ENCODE measurements at places on chromosomes 1 and 21.

DNA sequence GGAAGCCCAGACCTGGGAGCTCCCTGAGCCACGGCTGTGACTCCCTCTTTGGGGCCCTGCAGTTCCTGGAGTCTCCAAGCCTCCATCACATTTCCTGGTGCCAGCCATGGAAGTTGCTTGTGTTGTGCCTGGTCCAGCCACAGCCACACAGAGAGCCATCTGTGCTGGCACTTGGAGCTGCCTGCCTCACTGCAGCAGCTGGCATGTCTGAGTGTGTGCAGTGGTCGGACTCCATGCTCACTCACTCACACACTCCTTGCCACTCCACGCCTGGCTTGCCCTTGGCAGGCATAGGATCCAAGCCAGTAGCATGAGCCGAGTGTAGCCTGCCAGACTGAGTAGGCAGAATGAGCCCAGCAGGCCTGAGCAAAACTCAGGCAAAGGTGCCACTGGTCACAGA is 516.3 kb upstream of the BEND5 start:
- DNase-seq = no peak

GRCh38 chr1:67582625-67583461 is 102.2 kb upstream of the GADD45A start:
- DNase-seq = no peak

DNA sequence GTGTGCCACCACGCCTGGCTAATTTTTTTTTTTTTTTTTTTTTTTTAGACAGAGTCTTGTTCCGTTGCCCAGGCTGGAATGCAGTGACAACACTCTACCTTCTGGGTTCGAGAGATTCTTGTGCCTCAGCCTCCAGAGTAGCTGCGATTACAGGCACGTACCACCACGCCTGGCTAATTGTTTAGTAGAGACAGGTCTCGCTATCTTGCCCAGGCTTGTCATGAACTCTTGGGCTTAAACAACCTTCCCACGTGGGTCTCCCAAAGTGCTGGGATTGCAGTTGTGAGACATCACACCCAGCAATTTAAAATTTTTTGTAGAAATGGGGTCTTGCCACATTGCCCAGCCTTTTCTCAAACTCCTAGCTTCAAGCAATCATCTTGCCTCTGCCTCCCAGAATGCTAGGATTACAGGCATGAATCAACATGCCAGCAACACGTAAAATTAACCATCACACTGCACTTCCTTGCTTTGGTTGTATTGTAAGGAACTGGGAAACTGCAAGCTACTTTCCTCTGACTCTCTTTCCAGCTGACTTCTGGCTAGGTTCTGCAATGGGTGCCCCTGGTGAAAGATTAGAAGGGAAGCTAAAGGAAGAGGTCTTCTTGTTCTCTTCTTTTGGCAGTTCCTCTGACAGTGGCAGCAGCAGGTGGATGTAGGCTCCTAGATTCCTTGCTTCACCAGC is 13.9 kb upstream of the IL6R start:
- DNase-seq = no peak

DNA sequence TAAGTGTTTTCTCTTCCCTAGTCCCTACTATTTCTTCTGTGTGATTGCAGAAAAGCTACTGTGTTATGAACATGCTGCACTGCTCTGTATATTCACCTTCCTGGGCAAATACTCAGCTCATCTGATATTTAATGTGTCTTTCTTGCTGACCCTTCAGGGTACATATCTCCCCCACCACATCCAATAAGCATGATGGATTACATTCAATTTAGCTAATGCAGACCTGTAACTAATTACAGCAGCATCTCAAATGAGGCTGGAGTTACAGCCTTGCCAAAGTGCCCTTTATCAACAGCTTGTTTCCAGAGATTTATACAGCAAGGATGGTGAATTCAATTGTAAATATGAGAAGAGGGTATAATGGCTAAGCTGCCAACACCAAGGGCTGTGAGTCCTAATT is 144.0 kb downstream of the KCNH1 start:
- DNase-seq = no peak

DNA sequence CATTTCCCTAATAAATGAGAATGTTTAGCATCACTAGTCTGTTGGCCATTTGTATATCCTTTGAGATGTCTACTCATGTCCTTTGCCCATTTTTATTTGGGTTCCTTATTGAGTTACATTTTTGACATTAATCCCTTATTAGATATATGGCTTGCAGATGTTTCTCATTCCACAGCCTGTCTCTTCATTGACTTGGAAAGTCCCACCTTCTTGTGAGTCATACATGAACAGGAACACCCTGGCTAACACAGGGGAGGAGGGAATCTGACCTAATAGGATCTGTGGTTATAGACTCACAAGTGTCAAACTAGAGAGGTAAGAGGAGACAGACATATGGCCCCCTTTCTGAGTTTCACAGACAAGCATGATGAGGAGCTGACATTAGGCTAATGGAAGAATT is 11.5 kb downstream of the ZP4 start:
- DNase-seq = no peak

DNA sequence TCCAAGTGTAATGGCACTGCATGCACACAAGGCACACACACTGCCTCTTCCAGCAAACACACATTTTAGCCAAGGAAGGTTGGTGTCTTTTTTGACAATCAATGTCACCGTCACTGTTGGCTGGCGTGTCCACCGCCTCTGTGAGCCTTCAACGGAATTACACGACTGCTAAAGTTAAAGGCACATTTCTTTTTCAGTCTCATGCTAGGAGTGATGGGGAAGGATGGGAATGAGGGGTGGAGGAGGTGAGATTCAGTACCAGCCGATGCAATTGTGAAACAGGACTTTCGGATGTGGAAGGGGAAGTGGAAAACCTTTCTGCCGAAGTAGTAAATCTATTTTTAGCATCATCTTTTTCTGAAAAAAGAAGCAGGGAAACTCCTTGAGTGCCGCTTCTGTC is 1.4 kb downstream of the ELAVL4 start:
- no peak for DNase-seq

DNA sequence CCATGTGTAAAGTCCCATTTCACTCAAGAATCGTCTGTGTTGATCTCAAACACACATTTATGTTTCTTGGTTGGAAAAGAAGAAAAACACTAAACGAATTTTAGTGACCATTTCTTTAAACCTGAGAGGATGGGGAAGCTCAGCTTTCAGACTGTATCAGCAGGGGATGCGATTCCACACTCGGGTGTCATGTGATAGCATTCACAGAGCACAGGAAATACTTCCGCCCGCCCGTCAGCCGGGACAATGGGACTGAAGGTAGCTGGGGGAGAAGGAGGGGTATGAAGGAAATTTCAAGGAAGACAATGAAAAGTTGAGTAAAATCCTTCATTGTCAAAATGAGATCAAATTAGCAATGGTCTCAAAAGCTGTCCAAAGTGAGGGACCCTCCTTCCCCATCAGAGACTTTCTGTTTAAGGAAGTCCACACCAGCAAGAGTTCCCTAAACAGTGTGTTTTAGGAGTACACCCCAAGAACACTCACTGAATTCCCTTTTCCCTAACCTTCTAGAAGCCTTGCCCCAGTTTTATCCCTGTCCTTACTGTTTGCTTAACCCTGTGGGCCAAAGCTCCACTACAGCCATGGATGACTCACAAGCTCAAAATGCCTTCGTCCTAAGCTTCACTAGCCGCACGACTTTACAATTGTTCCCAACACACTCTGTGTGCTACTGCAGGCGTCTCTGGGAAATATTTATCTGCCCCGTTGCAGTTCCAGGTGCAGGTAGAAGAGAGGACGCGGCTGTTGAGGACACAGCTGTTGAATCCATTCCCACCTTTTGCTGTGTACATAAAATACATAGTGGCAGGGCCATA is 51.4 kb upstream of the SIM2 start:
- DNase-seq = no peak

- no peak for DNase-seq
These were observed 27.8 kb downstream of the PIGM start for GRCh38 chr1:160004001-160004400.

- DNase-seq = no peak
These were observed 24.5 kb downstream of the KIAA0319L start for GRCh38 chr1:35532497-35533223.

- no peak for DNase-seq
These were observed 142.0 kb upstream of the C1orf105 start for GRCh38 chr1:172278478-172278877.

DNA sequence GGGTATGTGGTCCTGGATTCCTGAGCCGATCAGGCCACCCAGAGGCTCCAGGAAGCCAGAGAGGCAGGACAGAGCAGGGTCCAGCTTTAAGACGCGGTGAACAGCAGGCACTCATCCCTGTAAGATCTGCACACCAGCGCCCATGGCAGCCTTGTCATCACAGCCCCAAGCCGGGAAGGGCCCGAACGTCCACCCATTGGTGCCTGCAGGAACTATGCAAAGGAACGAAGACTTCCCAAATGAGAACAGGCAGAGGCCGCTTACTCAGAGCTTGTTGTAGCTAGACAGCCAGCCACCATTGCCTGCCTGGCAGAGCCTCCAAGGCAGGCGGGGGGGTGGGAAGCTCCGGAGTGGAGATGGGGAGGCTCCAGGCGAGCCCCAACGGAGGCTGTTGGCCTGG is 12.1 kb upstream of the ARHGEF16 start:
- DNase-seq = no peak

GRCh38 chr1:156009404-156009803 is 11.3 kb downstream of the SSR2 start:
- no peak for DNase-seq

DNA sequence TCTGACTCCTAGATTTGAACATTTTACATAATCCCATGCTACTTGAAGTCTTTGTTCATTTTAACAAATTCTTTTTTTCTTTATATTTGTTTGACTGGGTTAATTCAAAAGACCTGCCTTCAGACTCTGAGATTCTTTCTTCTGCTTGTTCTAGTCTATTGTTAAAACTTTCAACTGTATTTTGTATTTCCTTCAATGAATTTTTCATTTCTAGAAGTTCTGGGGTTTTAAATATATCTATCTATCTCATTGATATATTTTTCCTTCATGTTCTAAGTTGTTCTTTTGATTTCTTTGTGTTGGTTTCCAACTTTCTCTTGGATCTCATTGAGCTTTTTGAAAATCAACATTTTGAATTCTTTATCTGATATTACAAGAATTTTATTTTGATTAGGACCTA is 64.3 kb downstream of the HMCN1 start:
- no peak for DNase-seq

DNA sequence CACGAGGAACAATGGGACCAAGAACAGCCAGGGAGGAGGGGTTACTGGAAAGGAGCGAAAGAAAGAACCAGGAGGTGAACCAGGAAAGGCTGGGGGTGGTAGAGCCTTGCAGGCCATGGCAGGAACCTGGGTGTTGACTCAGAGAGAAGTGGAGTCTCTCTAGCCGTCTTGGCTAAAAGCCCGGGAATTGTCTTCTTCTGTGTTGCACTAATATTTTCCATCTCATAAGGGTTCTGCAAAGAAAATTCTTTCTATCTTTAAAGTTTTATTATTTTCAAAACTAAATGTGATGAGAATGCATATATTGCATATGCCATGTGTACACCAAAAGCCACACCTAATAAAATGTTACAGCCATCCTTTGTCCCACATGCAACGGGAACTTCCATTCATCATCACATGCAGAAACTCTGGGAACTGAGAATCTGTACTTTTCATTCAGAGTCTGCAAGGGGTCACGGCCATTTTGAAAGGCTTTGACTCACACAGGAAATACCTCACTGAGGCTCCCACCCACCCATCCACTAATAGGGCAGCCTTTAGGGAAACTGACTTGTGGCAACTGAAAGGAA is 38.0 kb downstream of the ERG start:
- DNase-seq = no peak

DNA sequence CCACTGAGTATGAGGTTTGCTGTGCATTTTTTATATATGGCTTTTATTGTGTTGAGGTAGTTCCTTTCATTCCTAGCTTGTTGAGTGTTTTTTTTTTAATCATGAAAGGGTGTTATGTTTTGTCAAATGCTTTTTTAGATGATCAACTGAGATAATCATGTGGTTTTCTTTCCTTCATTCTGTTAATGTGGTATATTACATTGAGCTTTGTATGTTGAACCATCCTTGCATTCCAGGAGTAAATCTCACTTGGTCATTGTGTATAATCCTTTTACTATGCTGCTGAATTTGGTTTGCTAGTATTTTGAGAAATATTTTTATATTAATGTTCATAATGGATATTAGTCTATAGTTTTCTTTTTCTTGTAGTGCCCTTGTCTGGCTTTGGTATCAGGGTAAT is 11.1 kb upstream of the ZBTB40 start:
- no peak for DNase-seq

All from nucleus accumbens (tissue), 56 donors.